ENCODE measurements at places on chromosomes 1 and 21.

DNA sequence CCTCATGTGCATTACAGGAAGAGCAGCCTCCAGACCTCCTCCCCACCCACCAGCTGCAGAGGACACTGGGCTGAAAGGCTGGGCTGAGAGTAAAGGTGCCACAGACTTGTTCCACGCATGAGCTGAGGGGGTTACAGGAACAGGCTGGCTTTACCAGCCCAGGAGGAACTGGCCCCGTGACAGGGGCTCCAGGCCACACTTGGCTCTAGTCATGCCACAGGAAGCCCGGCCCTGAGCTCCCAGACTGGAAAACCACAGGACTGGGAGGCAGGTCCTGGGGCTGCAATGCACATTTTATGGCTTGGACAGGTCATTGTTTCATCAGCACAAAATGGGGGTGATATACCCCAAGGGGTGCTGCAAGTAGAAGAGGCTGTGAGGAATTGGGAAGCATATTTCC, 35.6 kb downstream of the GPA33 start:
- no peak overlapping the region for H3K27ac ChIP-seq
- no peaks in the 10 kb centered on the region for H3K36me3 ChIP-seq
- H3K4me3 ChIP-seq, result no peak overlapping the region
- peaks cover 20% of the 10 kb centered on the region for H3K4me1 ChIP-seq
- no peaks in the 10 kb centered on the region for H3K27me3 ChIP-seq

- H3K27ac ChIP-seq, result no peak overlapping the region
- H3K4me3 ChIP-seq, result no peak overlapping the region
- H3K36me3 ChIP-seq, result no peaks in the 10 kb centered on the region
- no peak for DNase-seq
Measured at GRCh38 chr1:27496604-27497155, 6.7 kb upstream of the WASF2 start.

DNA sequence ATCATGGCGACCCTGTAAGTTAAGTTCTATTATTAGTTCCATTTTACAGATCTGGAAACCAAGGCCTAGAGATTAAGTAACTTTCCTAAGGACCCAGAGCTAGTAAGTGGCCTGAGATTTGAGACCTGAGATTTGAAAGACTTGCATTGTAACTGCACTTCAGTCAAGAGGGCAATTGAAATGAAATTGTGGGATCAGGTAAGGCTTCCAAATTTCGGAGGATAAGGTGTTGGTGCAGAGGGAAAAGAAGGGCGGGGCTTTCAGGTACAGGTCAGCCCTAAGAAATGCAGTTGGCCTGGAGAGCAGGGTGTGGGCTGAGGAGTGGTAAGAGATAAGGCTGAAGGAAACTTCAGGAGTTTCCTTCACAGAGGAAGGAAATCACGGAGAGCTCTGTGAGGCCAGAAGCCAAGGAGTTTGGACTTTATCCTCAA, 51.1 kb downstream of the SLC16A1 start:
- peaks cover 36% of the 10 kb centered on the region for H3K4me1 ChIP-seq
- no peak overlapping the region for H3K4me3 ChIP-seq
- peak; percentile 13 for DNase-seq
- no peak overlapping the region for H3K27ac ChIP-seq
- no peaks in the 10 kb centered on the region for H3K27me3 ChIP-seq

DNA sequence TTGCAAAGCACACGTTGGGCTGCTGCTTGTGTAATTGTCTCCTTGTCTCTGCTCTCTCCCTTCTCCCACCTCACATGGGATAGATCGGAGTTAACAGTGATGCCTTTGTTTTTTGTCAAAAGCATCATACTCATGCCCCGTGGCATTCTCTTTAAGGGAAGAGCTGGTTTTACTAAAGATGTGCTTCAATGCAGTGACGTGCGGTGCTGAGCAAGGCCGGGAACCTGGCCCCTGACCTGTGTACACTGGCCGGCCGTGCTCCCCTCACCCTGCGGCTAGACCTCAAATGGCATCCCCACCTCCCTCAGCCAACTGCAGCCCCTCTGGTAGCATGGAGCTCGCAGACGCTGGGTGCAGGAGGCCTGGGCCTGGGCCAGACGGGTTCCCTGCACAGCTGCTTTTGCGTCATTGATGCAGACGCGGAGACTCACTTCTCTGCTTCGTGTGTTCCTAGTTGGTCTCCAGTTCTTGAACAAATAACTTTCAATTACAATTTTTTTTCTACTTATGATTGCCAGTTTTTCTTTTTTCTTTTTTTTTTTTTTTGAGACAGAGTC, 19.9 kb downstream of the AGPAT3 start:
- no peak overlapping the region for H3K4me3 ChIP-seq
- H3K36me3 ChIP-seq, result no peaks in the 10 kb centered on the region
- no peak for DNase-seq
- H3K4me1 ChIP-seq, result peaks cover 36% of the 10 kb centered on the region
- peak overlapping the region; percentile 82 for H3K27ac ChIP-seq

GRCh38 chr21:33698087-33698860, 56.0 kb downstream of the ITSN1 start:
- no peak overlapping the region for H3K4me3 ChIP-seq
- H3K27ac ChIP-seq, result no peak overlapping the region
- no peaks in the 10 kb centered on the region for H3K36me3 ChIP-seq
- no peaks in the 10 kb centered on the region for H3K4me1 ChIP-seq

DNA sequence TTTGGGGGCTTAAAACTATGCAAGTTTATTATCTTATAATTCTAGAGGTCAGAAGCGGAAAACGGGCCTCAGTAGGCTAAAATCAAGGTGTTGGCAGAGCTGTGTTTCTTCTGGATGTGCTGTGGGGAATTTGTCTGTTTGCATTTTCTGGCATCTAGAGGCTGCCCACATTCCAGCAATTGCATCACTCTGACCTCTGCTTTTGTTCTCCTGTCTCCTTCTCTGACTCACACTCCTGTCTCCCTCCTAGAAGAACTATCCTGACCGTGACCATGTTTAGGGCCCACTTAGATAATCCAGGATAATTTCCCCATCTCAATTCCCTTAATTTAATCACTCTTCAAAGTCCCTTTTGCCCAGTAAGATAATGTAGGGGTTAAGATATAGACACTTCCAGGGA, 127.4 kb upstream of the DEPDC1 start:
- no peak for DNase-seq
- H3K27me3 ChIP-seq, result no peaks in the 10 kb centered on the region
- H3K36me3 ChIP-seq, result no peaks in the 10 kb centered on the region
- H3K4me1 ChIP-seq, result peaks cover 11% of the 10 kb centered on the region
- no peak overlapping the region for H3K4me3 ChIP-seq

DNA sequence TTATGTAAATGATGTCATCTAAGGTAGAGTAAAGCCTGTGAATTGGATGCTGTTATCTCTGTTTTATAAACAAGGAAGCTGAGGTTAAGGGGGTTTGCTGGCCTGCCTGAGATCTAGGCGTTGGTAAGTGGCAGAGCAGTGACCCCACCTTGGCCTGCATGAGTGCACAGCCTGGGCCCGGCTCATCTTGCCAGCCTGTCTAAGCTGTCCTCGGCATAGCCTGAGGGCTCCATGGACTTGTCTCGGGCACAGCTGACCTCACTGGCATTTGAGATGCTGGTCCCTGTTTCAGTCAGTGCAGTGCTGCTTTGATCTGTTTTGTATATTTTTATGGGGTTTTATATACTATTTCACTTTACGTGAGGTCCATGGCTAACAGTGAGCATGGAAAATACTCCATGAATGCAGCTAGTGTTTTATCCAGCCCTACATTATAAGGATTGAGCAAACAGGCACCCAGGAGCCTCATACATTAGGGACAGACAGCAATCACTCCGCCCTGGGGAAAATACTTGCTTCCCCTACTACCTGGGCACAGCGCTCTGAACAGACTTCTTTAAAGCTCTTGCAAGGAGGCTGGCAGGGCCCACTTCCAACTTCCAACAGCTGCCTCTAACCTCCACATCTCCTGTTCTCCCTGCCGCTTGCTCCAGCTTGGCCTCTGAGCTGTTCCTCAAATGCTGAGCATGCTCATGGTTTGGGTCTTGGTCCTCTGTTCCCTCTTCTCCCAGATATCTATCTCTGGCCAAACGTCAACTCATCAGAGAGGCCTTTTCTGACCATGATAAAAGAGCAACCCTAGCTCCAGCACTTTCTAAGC, 150.6 kb upstream of the HMGB4 start:
- H3K27me3 ChIP-seq, result peaks cover 67% of the 10 kb centered on the region
- H3K4me1 ChIP-seq, result no peaks in the 10 kb centered on the region
- H3K27ac ChIP-seq, result no peak overlapping the region
- no peaks in the 10 kb centered on the region for H3K36me3 ChIP-seq
- H3K4me3 ChIP-seq, result no peak overlapping the region

DNA sequence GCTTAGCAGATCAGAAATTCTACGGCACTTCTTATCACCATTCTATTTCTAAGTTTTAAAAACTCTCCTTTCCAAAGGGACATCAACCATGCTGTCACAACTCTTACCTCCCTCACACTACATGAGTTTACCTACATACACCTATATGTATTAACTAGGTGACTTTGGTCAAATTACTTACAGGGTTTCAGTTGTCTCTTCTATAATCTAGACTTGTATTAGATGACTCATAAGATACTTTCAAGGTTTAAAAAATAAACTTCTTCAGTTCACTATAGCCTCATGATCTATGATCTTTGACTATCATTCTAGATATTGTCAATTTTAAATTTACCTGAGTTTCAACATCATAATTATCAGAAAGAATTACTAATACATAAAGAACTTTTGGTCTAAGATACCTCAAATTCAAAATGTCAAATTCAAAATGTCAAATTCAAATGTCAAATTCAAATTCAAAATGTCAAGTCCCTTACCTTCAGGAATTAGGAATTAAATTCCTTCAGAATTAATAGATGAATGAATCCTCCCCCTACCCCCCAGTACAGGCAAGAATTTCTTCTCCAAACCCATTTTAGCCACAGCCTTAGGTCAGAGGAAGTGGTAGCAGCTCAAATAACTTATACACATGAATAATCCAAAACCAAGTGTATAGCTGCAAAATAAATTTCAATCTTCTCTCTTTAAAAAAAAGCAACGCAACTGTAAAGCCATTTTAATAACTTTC, 31.1 kb downstream of the OTUD7B start:
- no peak for DNase-seq
- H3K27ac ChIP-seq, result no peak overlapping the region
- no peak overlapping the region for H3K4me3 ChIP-seq
- H3K27me3 ChIP-seq, result no peaks in the 10 kb centered on the region
- peaks cover 17% of the 10 kb centered on the region for H3K4me1 ChIP-seq

DNA sequence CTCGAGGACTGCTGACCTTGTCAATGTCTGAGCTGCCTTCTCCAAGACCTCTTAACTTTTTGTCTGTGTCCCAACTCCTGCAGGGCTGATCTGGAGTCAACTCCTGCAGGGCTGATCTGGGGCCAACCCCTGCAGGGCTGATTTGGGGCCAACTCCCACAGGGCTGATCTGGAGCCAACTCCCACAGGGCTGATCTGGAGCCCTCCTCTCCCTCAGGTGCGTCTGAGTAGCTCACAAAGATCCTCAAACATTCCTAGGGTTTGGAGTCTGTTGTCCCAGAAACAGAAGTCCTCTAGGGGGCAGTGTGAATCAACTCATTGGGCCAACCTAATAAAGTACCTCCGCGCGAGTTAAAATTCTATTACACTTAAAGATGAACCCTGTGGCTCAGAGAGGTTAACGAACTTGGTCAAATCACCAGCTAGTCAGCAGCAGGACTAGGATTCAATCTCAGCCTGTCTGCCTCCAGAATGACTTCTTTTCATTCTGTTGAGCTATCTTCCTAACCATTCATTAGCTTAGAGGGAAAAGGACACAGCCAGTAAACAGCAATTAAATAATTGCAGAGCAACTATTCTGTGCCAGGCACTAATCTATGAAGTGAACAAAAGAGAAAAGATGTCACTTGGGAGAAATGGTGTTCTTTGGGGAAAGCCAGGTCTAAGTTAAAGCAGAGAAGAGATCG, 17.2 kb upstream of the RLF start:
- DNase-seq, result peak; percentile 78
- H3K27ac ChIP-seq, result no peak overlapping the region
- H3K4me3 ChIP-seq, result no peak overlapping the region
- peaks cover 4% of the 10 kb centered on the region for H3K4me1 ChIP-seq
- H3K36me3 ChIP-seq, result no peaks in the 10 kb centered on the region

DNA sequence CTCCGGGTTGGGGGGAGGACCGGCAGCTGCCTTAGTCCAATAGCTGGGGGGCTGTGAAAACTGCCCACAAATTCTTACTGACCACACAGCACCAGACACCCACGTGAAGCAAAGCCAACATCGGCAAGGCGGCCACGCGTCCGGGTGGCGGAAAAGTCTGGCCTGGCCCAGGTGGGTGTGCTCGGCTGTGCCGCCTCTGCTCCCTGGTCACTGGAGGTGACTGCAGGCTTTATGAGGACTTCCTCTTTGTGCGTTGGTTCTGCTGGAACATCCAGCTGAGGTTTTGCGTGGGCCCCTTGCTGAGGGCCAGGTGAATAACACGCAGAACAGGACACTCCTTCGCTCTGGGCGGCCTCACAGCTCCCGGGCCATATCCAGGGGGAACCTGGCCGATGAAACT, 35.4 kb downstream of the FAAP20 start:
- H3K36me3 ChIP-seq, result peaks cover 6% of the 10 kb centered on the region
- no peak for DNase-seq
- H3K27me3 ChIP-seq, result no peaks in the 10 kb centered on the region
- no peak overlapping the region for H3K27ac ChIP-seq
- no peaks in the 10 kb centered on the region for H3K4me1 ChIP-seq
- H3K4me3 ChIP-seq, result no peak overlapping the region

- no peak for DNase-seq
- no peaks in the 10 kb centered on the region for H3K4me1 ChIP-seq
Measured at GRCh38 chr1:199410462-199410861, 617.0 kb upstream of the NR5A2 start.

- no peaks in the 10 kb centered on the region for H3K36me3 ChIP-seq
- H3K27me3 ChIP-seq, result peaks cover 3% of the 10 kb centered on the region
- no peak overlapping the region for H3K4me3 ChIP-seq
- H3K4me1 ChIP-seq, result no peaks in the 10 kb centered on the region
- H3K27ac ChIP-seq, result no peak overlapping the region
Measured at GRCh38 chr1:214193691-214194090, 87.3 kb upstream of the SMYD2 start.

- H3K4me3 ChIP-seq, result no peak overlapping the region
- H3K27me3 ChIP-seq, result peaks cover 4% of the 10 kb centered on the region
- H3K27ac ChIP-seq, result no peak overlapping the region
- DNase-seq, result no peak
- H3K4me1 ChIP-seq, result no peaks in the 10 kb centered on the region
Measured at GRCh38 chr1:33893147-33893830, 29.4 kb downstream of the HMGB4 start.

- H3K36me3 ChIP-seq, result no peaks in the 10 kb centered on the region
- no peaks in the 10 kb centered on the region for H3K4me1 ChIP-seq
- no peak overlapping the region for H3K27ac ChIP-seq
Measured at GRCh38 chr1:9020305-9020704, 5.9 kb downstream of the SLC2A7 start.

GRCh38 chr1:208917281-208917680, 666.2 kb upstream of the CAMK1G start:
- no peak overlapping the region for H3K4me3 ChIP-seq
- no peak overlapping the region for H3K27ac ChIP-seq
- no peak for DNase-seq
- no peaks in the 10 kb centered on the region for H3K4me1 ChIP-seq
- no peaks in the 10 kb centered on the region for H3K27me3 ChIP-seq
